Mesendoderm (in vitro differentiated cells): ENCODE measurements at places on chromosomes 1 and 21.

GRCh38 chr1:197919346-197920066, 2.3 kb downstream of the LHX9 start:
- DNase-seq = no peak

GRCh38 chr1:240255922-240256321, 164.2 kb downstream of the FMN2 start:
- no peak for DNase-seq

DNA sequence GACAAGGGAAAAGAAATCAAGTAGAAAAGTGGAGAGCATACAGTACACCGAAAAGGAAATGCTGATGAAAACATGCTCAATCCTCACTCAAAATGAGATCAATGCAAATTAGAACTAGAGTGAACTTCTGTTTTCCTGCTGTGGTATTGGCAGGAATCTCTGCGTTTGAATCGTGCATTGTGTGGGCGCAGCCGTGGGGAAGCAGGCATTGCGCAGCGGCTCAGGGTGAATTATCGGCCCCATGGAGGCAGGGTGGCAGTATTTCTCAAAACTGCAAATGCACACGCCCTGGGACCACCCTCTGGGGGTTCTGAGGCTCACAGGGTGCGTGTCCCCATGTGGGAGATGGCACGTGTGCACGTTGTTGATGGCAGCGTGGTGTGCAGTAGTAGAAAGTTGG, 140.6 kb downstream of the PEX14 start:
- no peak for DNase-seq

GRCh38 chr1:91123773-91124172, 101.9 kb upstream of the ZNF644 start:
- DNase-seq = no peak

- DNase-seq = peak; percentile 40
These were observed 504 bp downstream of the SCCPDH start for GRCh38 chr1:246724731-246725095.

- DNase-seq = no peak
These were observed 727.6 kb downstream of the PTPRU start for GRCh38 chr1:29963946-29964345.

DNA sequence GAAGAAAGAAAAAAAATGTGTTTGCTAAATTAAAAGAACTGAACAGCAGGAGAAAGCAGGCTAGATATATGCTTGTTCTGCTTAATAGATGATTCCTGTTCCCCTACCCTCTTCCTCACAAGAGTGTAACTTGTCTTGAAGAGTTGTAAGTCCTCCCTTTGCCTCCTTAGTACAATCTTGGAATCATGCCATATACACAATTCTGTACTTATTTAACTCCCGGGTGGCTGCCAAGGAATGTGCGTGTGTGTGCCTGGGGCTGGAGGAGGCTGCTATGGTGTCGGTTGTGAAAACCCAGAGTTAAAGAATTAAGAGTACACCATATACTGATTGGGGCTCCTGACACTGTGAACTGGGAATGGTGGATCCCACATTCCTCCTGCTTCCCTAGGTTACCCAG, 194.2 kb downstream of the SIPA1L2 start:
- DNase-seq = no peak

DNA sequence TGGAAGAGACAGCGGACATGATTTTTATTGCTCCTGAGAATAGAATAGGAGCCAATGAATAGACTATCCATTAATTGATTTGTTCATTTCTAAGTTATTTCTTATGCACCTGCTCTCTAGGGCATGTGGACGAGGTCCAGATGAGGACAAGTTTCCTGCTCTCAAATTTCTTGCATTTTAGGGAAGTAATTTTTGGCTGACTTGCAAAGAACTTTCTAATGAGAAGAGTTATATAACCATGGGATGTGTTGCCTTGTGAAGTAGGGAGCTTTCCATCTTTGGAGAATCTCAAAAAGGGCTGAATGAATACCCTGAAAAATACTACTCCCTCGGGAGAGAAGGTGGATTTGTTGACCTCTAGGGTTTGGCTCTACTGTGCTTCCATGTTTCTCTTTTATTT, 243.0 kb downstream of the KIF26B start:
- no peak for DNase-seq

DNA sequence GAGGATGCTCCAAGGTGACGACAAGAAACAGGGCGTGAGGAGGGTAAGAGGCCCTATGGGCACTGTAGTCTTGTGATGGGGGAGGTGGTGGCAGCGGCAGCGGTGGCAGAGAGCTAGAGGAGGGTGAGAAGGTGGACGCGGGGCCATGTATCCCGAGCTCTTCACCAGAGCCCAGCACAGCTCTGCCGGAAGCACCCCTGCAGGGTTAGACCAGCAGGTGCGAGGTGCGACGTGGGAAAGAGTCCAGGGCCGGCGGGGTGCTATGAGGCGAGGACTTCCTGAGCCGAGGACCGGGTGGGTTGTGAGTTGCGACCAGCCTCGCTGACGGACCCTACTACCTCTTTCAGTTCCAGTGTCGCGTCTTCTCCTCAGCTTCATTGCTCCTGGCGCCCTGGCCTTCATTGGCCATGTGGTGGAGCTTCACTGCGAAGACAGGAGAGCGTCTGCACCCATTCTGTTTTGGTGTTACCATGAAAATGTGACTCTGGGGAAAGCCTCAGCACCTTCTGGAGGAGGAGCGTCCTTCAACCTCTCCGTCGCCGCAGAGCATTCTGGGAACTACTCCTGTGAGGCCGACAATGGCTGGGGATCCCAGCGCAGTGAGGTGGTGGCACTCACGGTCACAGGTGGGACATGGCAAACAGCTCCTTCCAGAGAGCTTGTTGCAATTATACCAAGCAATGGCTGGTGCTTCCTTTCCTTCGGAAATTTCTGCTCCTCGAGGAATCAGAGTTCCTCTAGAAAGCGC, 67.9 kb upstream of the KIRREL1 start:
- DNase-seq = no peak

DNA sequence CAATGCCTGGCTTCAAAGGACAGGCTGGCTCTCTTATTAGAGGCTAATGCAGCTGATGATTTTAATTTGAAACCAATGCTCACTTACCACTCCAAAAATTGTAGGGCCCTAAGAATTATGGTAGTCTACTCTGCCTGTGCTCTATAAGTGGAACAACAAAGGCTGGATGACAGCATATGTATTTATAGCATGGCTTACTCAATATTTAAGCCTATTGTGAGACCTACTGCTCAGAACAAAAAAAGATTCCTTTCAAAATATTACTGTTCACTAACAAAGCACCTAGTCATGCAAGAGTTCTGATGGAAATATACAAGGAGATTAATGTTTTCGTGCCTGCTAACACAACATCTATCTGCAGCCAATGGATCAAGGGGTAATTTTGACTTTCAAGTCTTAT, 73.8 kb upstream of the DUSP10 start:
- DNase-seq = no peak

GRCh38 chr1:186617926-186618325, 62.3 kb downstream of the PTGS2 start:
- DNase-seq = no peak

GRCh38 chr1:216626394-216627067, 96.7 kb downstream of the ESRRG start:
- DNase-seq = no peak

DNA sequence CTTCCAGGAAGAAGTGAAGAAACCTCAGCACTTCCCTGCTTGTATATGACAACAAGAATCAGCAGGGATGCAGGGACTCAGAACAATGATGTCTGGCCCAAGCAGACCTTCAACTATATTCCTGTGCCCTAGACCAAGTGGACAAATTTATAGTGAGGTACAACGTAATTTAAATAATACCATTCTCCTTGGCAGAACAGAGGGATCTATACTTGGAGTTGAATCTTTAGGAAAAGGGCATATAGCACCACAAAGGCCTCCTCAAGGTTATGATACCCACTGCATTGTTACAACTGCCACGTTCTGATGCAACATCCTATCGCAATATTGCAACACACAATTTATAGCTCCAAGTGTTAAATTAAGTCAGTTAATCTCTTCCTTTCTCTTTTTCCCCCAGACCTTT, 29.1 kb upstream of the GFI1 start:
- no peak for DNase-seq

GRCh38 chr1:211305044-211305443, 21.6 kb upstream of the TRAF5 start:
- DNase-seq = peak; percentile 66

- DNase-seq = peak; percentile 81
These were observed 464.5 kb downstream of the KCNT2 start for GRCh38 chr1:196143602-196144342.

DNA sequence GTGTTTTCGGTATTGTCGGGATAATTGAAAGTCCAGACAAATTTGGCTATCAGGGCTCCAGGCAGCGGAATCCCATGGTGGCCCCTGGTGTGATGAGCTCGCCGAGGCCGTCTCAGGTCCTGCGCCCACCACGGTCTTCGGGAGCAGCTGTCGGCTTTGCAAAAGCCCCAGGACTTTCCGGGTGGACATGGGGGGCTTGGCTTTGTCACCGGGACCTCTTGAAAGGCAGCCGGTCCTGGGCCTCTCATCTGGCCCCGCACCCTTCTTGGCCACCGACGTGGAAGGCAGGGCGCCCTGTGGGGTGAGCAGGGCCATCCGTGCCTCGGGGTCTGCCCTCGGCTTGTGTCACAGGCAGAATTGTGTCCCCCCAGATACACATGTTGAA, 87.1 kb upstream of the ACTRT2 start:
- DNase-seq = no peak

DNA sequence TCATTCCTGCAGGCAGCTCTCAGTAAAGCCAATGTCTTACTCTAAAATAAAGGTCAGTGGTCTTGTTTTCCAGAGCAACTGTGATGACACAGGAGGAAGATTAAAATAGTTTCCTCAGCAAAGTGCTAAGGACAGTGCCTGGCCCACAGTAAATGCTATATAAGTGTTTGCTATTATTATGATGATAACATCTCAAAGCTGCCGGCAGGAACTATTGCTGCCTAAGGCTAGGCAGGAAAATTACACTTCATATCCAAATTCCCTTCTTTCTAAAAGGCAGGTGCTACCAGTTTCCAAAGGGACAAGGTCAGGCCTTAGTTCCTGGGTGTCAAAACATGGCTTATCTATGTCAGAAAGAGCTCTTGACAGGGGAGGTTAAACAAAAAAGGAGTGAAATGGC, 401.3 kb downstream of the HHAT start:
- DNase-seq = no peak

- DNase-seq = no peak
These were observed 52.1 kb downstream of the FMO4 start for GRCh38 chr1:171366085-171366484.

DNA sequence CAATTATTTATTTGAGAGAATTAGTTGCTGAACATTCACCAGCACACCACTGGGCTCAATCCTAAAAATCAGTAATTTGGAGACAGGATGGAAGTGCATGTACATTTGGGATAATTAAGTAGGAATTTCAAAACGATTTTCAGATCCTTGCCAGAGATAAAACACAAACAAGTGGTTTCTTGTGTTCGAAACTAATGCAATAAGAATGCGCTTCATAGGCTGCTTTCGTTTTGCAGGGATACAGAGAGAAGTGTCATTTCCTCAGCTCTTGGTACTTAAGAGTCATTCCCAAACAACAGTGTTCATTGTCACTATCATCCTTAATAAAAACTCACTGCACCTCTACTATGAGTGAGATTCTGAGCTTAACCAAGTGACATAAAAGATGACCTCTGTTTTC, 20.6 kb upstream of the USP24 start:
- no peak for DNase-seq

GRCh38 chr1:64524614-64525013, 54.7 kb downstream of the CACHD1 start:
- no peak for DNase-seq

DNA sequence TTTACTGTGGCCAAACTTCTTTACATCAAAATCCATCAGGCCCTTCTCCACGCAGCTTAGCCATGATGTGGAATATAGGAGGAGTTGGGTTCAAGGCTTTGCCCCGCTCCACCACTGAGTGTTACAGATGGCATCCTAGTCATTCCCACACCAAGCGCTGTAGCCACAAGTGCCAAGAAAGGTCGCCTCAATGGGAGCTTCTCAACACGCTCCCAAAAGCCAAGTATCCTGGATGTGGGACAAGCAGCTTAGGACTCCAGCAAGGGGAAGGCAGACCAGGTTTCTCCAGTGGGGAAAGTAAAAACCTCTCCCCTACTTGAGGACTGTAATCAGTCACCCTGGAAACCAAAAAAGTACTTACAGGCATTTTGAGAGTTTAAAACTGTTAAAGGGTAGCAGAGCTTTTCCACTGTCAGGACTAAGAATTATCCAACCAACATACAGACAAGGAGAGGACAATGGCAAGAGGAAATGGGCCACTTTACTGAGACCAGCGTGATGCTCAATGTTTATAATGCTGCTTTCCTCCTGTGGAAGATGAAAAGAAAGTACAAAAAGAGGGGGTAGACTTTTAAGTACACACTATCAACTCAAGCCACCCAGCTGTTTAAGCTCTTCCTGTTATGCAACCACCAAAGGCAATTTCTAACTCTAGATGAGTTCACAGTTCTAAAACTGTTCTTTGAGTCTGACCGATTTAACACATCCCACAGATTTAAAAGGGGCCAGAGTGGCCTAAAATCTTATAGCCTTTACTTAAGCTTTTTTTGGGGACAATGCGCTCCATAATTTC, 120.7 kb upstream of the KRTAP19-8 start:
- peak; percentile 40 for DNase-seq

- no peak for DNase-seq
These were observed 8.0 kb downstream of the SLC35F3 start for GRCh38 chr1:233912447-233912846.

DNA sequence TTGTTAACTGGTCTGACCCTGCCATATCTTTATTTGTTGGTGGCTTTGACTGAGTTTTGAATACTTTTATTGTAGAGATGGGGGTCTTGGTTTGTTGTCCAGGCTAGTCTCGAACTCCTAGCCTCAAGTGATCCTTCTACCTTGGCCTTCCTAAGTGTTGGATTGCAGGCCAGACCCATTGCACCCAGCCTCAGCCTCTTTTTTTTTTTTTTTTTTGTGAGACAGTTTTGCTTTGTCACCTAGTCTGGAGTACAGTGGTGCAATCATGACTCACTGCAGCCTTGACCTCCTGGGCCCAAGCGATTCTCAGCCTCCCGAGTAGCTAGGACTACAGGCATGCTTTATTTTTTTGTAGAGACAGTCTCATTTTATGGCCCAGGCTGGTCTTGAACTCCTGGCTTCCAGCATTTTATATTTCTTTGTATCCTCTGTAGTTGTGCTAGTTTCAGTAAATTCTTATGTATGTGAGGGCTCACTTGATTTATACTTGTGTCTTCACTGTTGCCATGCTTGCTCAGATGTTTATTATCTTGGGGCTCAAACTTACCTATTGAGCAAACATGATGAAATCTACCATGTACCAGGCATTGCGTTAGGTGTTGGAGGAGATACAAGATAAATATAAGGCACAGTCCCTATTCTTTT, 24.1 kb downstream of the THRAP3 start:
- DNase-seq = peak; percentile 49

DNA sequence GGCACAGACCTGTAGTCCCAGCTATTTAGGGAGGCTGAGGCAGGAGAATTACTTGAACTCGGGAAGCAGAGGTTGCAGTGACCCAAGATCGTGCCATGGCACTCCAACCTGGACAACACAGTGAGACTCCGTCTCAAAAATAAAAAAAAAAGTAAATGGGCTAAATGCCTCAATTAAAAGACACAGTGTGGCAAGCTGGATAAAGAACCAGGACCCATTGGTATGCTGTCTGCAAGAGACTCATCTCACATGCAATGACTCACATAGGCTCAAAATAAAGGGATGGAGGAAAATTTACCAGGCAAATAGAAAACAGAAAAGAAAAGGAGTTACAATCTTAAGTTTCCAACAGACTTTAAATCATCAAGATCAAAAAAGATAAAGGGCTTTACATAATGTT, 40.3 kb downstream of the ACBD6 start:
- DNase-seq = no peak

GRCh38 chr1:153617663-153618062, 1.5 kb upstream of the S100A14 start:
- DNase-seq = peak; percentile 85

- peak; percentile 41 for DNase-seq
These were observed 74.1 kb downstream of the XCL2 start for GRCh38 chr1:168469690-168470089.
